Liver (tissue), 10 donors: ENCODE measurements at places on chromosomes 1 and 21.
A peak's percentile ranks its signal among the peaks of the same experiment; 100 is the strongest.

DNA sequence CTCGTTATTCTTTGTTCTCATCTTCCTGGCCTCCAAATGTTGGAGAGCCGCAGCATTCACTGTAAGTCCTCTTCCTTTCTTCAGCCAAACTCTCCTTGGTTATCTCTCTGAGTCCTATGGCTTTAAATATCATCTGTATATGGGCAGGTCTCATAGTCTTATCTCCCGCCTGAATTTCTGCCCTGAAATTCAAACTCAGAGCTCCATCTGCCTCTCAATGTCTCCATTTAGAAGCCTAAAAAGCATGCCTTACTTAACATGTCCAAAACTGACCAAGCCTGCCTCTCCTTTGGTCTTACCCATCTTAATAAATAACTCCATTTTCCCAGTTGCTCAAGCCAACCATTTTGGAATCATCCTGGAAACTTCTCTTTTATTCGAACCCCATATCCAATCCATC lies 80.7 kb downstream of the DHRS3 start:
- no peak for DNase-seq

DNA sequence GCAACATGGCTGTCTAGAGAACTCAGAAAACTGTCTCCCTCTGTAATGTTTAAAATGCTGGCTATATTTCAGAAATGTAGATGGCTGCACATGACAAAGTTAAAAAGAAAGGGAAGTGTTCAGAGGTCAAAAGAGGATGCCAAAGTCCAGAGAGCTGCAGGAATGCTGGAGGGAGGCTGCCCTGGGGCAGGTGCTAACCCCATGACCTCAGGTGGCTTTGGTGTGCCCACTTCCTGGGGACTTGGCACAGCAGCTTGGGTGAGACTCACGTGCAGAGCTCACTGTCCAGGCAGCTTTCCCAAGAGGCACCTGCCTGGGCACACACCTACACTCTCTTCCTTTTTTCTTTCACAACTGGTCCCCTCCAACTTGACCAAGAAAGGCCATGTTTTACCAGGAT lies 256.4 kb downstream of the KCNJ6 start:
- DNase-seq = no peak

GRCh38 chr1:201400852-201401230 lies 1.7 kb upstream of the LAD1 start:
- DNase-seq = no peak

GRCh38 chr21:45151445-45152160 lies 77.2 kb downstream of the ADARB1 start:
- DNase-seq = peak; percentile 31

DNA sequence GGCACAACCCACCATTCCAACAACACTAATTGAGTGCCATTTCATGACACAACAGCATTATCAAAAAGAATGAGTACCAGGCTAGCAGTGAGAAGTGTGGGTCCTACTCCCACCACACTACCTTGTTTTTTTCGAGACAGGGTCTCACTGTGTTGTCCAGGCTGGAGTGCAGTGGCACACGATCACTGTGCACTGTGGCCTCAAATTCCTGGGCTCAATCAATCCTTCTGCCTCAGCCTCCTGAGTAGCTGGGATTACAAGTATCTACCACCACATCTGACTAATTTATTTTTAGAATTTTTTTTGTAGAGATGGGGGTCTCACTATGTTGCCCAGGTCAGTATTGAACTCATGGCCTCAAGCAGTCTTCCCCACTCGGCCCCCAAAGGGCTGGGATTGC lies 30.7 kb downstream of the CD247 start:
- no peak for DNase-seq

DNA sequence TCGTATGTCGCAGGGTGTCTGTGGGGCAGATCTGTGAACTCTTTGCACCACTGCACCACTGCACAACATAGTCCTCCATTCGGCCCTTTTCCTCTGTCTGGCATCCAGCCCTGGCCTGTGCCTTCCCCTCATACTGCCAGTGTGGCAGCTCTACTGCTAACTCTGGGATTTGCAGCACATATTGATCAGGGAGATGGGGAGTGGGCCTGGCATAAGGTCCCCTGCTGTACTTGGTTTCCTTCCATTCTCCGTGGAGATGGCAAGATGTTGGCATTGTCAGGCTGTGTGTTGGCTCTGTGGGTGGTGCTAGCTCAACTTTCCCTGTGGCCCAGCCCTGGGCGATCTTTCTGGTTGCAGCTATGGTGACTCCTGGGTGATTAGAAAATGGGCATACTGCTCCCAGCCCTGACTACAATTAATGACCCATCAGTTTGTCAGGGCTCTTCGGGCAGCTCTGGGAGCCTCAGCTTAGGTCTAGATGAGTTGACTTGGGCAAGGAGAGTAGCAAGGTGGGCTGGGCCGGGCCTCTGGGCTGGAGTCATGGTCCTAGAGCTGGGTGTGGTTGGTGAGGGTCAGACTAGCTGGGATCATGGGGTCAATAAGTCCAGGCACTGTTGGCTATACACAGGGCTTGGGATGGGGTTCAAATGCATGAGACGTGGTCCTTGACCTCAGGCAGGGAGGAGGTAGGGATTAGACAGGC lies 11.4 kb downstream of the PTPRU start:
- DNase-seq = no peak

DNA sequence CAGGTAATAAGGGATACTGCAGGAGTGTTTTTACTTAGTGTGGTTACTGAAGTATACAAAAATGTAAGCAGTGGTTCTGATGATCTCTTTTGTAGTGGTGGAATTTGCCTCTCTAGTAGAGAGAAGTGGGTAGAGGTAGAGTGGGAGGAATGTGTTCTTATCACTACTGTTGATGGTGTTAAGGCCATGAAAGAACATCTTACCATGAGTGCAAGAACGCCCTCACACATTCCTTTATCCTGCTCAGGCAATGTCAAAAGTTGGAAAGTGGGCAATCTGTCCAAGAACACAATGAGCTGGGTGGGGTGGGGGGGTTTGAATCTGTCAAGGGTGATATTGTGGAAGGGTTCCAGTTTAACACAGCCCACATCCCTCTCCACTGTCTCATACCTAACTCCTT lies 78.6 kb downstream of the TTLL7 start:
- DNase-seq = no peak

- DNase-seq = no peak
Measured at GRCh38 chr1:156289857-156290256, 5.6 kb downstream of the GLMP start.
